ENCODE measurements at places on chromosomes 12 and 14.

DNA sequence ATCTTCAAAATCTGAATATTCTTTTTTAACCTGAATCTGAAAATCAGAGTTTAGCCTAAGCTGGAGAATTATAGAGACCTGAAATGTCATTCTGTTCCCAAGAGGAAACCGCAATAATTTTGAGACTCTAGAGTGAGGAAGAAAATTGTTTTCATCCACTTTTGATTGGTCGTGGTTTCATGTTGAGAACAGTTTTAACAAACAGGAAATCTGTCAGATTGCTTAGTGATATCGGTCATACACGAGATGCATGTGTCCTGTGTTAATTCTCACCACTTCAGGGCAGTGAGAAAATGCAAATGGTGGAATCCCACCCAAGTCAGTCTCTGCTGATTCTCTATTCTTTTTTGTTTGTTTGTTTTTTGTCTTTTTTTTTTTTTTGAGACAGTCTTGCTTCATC is 1498.5 kb upstream of the TMEM132C start:
- DNase-seq: no peak

DNA sequence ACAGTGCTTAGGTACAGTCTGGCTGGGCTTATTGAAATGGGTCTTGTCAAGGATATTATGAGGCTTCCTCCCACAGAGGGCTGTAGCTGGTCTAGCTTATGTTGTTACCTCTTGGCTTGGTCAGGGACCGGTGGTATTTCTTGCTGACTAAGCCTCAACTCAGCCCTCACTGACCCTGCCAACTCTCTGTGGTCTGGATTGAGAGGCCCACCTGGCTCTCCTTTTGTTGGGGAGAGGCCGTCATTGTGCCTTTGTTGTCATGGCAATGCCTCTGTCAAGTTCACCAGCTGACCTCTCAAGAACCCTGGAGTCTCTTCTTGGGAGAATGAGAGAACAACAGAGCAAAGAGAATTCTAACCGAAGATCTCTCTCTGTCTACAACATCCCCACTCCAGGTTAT is 245.6 kb upstream of the NPAS3 start:
- DNase-seq: peak; percentile 39

GRCh38 chr12:19128485-19128884 is 1.0 kb upstream of the PLEKHA5 start:
- no peak for DNase-seq

- no peak for DNase-seq
Measured at GRCh38 chr14:55574988-55575387, 5.0 kb upstream of the KTN1 start.

GRCh38 chr14:92263681-92264080 is 59.3 kb upstream of the SLC24A4 start:
- DNase-seq: peak; percentile 21

- DNase-seq: no peak
Measured at GRCh38 chr12:109827566-109828550, 5.3 kb downstream of the TRPV4 start.

DNA sequence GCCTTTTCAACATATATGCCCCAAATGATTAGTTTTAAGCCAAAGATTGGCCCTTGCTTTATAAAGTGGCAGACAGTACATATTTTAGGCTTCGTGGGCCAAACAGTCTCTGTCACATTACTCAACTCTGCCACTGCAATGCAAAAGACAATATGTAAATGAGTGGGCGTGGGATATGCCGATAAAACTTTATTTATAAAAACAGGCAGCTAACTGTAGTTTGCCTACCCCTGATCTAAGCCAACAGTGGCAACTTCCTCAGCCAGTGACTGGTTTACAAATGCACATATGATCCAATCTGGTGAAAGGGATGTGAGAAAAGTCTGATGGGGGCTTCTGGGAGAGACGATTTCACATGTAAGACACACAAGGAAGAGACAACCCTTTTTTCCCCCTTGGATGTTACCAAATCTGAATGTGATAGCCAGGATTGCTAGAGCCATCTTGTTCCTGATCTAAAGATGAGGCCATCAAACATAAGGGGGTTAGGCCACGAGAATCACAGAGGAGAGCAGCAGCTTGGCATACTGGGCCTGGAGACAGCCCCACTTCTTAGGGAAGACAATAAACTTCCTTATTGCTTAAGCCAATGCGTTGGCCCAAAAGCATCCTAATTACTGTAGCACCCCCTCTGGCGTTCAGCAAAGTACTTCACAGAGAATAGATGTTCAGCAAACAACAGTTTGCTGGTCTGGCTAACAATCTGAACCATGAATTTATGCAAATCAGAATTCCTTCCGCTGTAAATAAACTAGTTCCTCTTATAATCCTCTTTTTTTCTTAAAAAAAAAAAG is 75.2 kb upstream of the TMCC3 start:
- DNase-seq: peak; percentile 61

DNA sequence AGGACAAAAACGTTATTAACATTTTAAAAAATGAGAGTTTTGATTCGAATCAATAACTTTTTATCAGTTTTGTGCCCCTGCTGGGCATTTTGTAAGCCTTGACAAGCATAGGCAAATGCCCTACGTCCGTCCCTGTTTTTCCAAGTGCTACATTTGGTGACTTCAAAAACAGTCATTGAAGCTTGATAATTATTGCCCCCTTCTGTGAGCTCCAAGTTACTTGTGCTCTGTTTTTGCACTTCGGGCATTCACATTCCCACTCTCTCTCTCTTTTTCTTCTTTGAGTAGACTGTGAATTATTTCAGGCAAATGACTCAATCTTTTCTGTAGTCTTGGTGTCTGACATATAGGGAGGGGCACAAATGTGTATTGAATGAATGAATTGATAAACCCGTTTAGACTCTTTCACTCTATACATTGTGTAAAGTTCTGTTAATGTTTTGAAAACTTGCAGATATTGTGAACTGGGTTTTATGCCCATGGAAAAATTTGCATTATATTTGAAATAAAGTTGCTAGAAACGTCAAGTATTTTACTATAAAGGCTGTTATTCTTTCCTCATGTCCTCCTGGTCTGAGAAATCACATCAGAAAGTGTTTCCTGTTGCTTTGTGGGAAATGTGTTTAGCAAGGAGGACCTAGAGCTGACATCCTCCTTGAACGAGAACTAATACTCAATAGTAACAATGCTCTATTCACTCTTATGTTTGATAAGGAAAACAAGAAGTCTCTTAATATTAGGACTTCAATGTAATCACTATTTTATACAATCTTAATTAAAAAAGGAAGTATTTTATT is 1.4 kb downstream of the APAF1 start:
- DNase-seq: peak; percentile 33

DNA sequence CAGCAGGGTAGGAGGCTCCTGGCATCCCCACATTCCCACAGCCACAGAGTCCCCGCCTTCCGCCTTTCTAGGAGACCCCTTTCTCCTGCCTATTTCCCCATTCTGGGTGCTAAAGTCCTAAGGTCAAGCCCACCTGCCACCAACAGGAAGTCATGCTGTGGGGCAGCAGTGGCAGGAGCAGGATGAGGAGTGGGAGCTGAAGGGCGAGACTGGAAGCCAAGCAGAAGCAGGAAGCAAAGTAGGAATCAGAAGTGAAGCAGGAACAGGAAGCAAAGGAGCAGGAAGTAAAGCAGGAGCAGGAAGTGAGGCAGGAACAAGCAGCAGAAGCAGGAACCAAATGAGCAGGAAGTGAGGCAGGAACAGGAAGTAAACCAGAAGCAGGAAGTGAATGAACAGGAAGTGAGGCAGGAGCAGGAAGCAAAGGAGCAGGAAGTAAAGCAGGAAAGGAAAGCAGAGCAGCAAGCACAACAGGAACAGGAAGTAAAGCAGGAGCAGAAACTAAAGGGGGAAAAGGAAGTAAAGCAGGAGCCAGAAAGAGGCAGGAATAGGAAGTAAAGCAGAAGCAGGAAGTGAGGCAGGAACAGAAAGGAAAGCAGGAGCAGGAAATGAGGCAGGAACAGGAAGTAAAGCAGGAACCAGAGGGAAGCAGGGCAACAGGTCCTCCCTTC is 38.3 kb upstream of the RIMBP2 start:
- no peak for DNase-seq

- DNase-seq: no peak
Measured at GRCh38 chr14:29355846-29356245, 571.8 kb downstream of the PRKD1 start.

GRCh38 chr12:45732250-45732649 is 2.7 kb downstream of the ARID2 start:
- no peak for DNase-seq

- no peak for DNase-seq
Measured at GRCh38 chr12:27924350-27925135, 48.0 kb downstream of the PTHLH start.

DNA sequence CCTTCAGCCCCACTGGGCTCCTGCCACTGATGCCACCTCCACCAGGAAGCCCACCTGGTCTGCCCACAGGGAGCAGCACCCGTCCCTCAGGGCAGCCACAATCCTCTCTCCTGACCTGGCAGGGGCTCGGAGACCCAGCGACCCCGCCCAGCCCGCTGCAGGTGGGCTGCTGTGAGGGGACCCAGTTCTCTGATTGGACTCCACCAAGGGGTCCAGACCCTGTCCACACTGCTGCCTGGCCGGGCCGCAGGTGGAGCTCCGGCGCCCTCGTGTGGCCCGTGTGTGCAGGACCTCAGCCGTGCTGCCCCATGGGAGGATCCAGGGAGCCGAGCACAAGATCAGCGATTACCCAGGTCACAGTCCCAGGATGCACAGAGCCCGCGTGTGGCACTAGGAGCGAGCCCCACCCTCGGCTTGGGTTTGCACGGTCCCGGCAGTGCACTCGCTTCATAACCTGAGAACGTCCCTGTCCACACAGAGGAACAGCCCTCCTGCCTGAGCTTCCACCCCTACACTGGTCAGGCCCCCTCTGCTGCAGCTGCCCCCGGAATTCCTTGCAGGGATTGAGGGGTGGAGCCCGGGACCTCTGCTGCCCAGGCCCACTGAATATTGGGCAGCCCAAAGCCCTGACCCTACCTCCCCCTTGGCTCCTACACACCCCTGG is 35.4 kb upstream of the TMEM179 start:
- DNase-seq: peak; percentile 34

DNA sequence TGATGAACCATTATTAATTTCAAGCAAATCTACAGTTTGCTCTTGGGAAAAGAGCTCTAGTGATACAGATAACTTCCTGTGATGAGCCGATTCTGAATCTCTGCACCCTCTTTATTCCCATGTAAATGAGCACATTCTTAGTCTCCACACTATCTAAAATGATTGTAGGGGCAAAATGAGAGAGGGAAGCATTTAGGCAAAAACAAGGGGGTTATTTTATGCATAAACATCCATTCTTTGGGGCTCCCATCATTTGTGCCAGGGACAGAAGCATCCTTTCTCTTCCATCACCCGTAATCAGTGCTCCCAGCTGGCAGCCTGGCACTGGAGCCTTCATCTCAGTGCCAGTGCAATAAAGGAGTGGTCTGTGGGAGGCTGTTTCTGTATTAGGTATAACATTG is 1.7 kb upstream of the GPD1 start:
- no peak for DNase-seq

DNA sequence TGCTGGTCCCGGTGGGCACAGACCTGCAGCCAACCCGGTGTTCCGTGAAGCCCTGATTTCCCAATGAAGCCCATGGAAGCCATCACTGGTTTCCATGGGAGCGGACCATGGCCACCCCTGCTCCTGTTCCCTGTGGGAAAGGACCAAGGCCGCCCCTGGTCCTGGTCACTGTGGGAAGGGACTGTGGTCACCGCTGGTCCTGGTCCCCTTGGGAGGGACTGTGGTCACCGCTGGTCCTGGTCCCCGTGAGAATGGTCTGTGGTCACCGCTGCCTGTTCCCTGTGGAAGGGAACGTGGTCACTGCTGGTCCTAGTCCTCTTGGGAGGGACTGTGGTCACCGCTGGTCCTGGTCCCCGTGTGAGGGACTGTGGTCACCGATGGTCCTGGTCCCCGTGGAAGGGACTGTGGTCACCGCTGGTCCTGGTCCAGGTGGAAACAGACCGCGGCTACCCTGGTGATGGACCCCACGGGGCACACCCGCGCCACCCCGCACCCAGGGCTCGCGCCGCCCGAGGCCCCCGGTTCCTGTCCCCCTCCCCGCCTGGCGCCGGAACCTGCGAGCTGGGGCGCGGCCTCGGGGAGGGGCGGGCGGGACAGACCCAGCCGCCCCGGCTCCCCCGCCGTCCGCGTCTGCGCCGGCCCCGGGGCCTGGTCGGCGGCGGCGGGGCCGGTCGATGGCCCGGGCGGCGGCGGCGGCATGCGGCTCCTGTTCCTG is at the start of gene GLT1D1:
GLT1D1 (plus strand) TSS at position 594 of the 715 bp plus-strand sequence; CDS start at position 698, 104 bp downstream.
- DNase-seq: no peak

DNA sequence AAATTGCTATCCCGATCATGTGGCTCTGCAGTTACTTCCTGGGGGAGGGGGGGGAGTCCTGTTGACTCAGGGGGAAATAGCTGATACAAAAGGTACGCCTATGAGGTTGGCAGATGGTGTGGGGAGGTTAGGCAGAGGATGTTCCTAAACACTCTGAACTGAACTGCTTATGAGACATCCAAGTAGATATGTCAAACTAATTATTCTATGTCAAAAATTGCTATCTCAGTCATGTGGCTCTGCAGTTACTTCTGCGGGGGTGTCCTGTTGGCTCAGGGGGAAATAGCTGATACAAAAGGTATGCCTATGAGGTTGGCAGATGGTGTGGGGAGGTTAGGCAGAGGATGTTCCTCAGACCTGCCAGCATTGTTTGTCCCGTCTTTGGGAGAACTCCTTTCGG is 5.1 kb upstream of the VCPKMT start:
- no peak for DNase-seq

- no peak for DNase-seq
Measured at GRCh38 chr12:127414186-127414585, 852.8 kb upstream of the TMEM132C start.

- DNase-seq: peak; percentile 5
Measured at GRCh38 chr12:11959117-11959823, 111.5 kb upstream of the BCL2L14 start.

DNA sequence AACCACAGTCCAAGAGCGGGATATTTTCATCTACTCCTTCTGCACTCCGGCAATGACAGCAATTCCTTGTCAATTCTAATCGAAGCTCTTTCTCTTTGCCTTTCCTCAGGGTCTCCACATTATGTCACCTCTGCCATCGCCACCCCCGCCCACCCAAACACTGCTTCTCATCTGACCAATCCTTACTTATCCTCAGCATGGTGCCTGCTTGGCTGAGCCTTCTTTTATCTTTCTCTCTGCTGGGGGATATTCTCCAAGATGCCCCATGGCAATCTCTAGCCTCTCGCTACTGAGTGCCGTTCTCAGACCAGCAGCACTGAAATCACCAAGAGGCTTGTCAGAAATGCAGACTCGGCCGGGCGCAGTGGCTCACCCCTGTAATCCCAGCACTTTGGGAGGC is 100.6 kb downstream of the PTPRB start:
- DNase-seq: no peak

GRCh38 chr12:115336506-115336905 is 652.5 kb upstream of the TBX3 start:
- peak; percentile 47 for DNase-seq

- DNase-seq: no peak
Measured at GRCh38 chr14:105023144-105023543, 2.3 kb upstream of the CDCA4 start.

DNA sequence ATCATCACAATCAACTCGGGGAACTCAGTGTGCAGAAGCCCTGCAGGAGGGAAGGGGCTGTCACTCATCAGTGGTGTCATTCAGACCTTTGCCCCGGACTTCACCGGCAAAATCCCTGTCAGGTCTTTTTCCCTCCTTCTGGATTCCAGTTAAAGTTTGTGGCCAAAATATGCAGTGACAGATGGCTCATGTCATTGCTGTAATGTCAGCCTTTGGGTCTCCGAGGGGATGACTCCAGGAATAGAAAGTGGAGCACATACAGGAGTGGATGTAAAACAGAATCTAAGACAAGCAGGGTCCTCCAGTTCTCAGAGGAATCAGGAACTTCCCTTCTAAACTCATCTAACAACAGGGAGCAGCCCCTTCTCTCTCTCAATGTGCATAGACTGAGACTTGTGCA is 130.3 kb upstream of the RASSF8 start:
- peak; percentile 6 for DNase-seq

All from foreskin fibroblast (primary cell).